ENCODE measurements at places on chromosomes 13 and 19.

DNA sequence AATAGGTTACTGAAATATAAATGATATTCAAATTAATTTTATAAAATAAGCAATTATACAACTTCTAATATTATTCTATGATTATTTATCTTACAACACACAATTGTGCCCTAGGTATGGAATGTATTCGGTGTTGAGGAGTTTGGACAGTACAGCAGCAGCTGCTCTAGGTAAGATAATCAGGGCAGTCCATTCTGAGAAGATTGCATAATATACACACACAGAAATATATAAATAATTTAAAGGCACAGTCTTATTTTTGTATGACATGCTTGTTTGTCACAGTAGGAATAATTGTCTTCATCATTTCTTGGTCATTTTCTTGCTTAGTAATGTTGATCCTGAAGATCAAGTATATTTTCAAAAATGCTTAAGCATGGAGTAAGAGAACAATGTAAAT lies 849.4 kb upstream of the MIR17HG start:
- no peaks in the 10 kb centered on the region for H3K36me3 ChIP-seq
- no peak overlapping the region for H3K27ac ChIP-seq
- no peak overlapping the region for H3K4me3 ChIP-seq
- H3K4me1 ChIP-seq, result no peaks in the 10 kb centered on the region

DNA sequence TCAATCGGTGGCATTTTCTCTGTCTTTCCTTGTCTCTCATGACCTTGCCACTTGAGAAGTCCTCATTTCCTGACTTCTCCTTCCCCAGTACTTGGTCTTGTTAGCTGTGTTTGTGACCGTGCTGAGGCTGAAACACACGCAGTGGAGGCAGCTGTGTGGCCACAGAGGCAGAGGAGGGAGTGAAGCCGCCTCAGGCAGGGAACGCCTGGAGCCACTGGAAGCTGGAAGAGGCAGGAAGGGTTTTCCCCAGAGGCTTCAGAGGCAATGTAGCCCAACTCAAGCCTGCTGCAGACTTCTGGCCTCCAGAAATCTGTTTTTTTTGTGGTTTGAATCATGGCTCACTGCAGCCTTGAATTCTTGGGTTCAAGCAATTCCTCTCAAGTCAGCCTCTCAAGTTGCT lies 29.2 kb upstream of the ARGLU1 start:
- H3K4me1 ChIP-seq, result peaks cover 9% of the 10 kb centered on the region
- H3K36me3 ChIP-seq, result peaks cover 2% of the 10 kb centered on the region
- H3K27me3 ChIP-seq, result peaks cover 52% of the 10 kb centered on the region
- H3K27ac ChIP-seq, result no peak overlapping the region
- DNase-seq, result no peak
- no peak overlapping the region for H3K4me3 ChIP-seq

- H3K27me3 ChIP-seq, result no peaks in the 10 kb centered on the region
- peaks cover 18% of the 10 kb centered on the region for H3K4me1 ChIP-seq
- peak overlapping the region; percentile 65 for H3K27ac ChIP-seq
- H3K36me3 ChIP-seq, result peaks cover 7% of the 10 kb centered on the region
- no peak overlapping the region for H3K4me3 ChIP-seq
- DNase-seq, result no peak
Measured at GRCh38 chr19:37920591-37921450, 13.8 kb downstream of the SIPA1L3 start.

DNA sequence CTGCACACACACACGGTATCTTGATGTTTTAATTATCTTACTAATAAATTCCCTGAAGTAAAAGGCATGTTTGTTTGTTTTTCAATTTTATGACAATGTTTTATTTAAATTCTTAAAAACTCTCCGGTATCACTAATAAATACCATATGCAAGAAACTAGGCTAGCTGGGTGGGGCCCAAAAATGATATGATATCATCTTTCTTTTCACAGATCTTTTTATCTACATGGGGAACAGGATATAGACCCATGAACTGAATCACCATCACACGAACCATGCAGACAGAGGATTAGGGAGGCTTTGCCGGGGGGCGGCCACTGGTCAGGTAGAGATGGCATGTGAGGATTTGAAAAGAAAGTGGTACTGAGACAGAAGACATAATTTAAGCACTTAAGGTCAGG lies 266.4 kb downstream of the ENOX1 start:
- H3K27me3 ChIP-seq, result peaks cover 18% of the 10 kb centered on the region
- no peaks in the 10 kb centered on the region for H3K4me1 ChIP-seq
- H3K27ac ChIP-seq, result no peak overlapping the region
- DNase-seq, result no peak
- H3K4me3 ChIP-seq, result no peak overlapping the region
- H3K36me3 ChIP-seq, result no peaks in the 10 kb centered on the region

DNA sequence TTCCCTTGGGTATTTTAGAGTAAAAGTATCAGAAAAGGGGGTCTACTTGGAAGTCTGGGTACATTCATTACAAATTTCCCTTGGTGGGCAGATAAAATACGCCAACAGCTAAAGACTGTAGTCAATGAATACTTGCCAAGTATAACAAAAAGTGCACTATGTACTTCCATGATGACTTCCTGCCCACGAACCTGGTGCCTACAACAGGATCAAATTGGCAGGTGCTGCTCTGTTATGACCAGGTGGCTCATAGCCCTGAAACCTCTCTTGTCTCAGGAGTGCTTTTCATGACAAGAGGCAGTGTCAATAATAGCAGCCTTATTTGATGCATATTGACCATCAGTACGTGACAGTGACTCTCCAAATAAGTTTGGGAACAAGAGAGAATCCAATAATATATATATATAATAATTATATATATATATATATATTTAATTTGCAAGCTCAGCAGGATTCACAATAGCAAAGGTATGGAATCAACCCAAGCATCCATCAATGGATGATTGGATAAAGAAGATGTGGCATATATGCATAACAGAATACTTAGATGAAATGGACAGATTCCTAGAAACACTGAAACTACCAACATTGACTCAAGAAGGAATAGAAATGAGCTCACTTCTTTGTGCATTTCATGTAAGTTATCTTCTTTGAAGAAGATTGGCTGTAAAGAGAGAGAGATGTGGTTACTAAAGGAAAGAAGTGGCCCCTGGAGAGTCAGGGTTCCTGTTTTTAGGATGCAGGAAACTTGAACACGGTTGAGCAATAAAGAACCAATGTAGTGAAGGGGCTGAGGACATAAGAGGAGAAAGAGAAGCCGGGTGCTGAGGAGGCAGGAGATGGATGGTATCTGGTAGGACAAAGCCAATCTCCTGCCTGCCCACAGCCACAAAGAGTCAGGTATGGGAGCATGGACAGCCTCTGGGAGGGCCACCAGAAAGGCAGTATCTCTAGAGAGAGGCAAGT lies 52.0 kb upstream of the GTF2F2 start:
- H3K36me3 ChIP-seq, result no peaks in the 10 kb centered on the region
- H3K27me3 ChIP-seq, result peaks cover 27% of the 10 kb centered on the region
- H3K27ac ChIP-seq, result no peak overlapping the region
- no peak overlapping the region for H3K4me3 ChIP-seq
- DNase-seq, result no peak

- no peak for DNase-seq
- no peak overlapping the region for H3K27ac ChIP-seq
- H3K4me1 ChIP-seq, result no peaks in the 10 kb centered on the region
- no peaks in the 10 kb centered on the region for H3K27me3 ChIP-seq
Measured at GRCh38 chr13:43360892-43361610, 337.7 kb downstream of the DNAJC15 start.

DNA sequence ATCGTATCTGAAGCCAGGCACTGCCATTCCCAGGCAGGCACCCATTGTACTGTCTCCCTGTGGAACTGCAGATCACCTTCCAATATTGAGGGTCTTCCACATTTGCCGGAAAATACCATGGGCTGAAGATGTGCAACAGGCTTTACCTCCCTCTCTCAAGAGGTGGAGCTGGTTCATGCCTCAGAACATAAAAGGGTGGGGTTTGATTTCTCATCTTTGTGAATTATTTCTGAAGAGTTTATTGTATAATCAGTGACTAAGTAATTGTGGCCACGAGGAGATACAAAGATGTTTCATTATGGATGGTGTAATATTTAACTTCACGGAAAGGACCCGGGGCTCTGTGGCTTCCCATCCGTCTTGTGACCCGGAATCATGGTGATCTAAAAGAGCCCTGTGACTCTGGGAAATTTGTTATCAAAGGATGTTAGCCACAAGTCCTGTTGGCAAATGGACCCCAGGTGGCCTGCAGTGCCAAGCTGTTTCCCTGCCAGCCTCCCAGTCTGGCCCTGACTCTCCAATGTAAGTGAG lies 230.5 kb downstream of the LACC1 start:
- peaks cover 2% of the 10 kb centered on the region for H3K36me3 ChIP-seq
- H3K27ac ChIP-seq, result no peak overlapping the region
- H3K4me3 ChIP-seq, result no peak overlapping the region
- H3K4me1 ChIP-seq, result peaks cover 20% of the 10 kb centered on the region
- peaks cover 8% of the 10 kb centered on the region for H3K27me3 ChIP-seq

- peaks cover 19% of the 10 kb centered on the region for H3K27me3 ChIP-seq
- peaks cover 36% of the 10 kb centered on the region for H3K36me3 ChIP-seq
- peak overlapping the region; percentile 88 for H3K4me3 ChIP-seq
- DNase-seq, result peak; percentile 49
Measured at GRCh38 chr19:48390188-48391099, 907 bp downstream of the KDELR1 start.

GRCh38 chr19:17255150-17255621 lies 9.4 kb downstream of the USHBP1 start:
- H3K27ac ChIP-seq, result no peak overlapping the region
- no peak for DNase-seq
- no peaks in the 10 kb centered on the region for H3K4me1 ChIP-seq
- H3K36me3 ChIP-seq, result no peaks in the 10 kb centered on the region
